ENCODE measurements at places on chromosomes 2 and 18. TPM values are rescaled to one million over a fixed set of nuclear protein-coding genes. Genes with fewer than 3 reads are reported as not detected.
A peak's percentile ranks its signal among the peaks of the same experiment; 100 is the strongest.

GRCh38 chr2:202762556-202762955 is 109.0 kb downstream of the ICA1L start:
- no peak for DNase-seq
- no peak overlapping the region for H3K4me3 ChIP-seq
- H3K4me1 ChIP-seq, result peaks cover 18% of the 10 kb centered on the region
- no peak overlapping the region for H3K27ac ChIP-seq
- no peaks in the 10 kb centered on the region for H3K27me3 ChIP-seq
- peaks cover 50% of the 10 kb centered on the region for H3K36me3 ChIP-seq

DNA sequence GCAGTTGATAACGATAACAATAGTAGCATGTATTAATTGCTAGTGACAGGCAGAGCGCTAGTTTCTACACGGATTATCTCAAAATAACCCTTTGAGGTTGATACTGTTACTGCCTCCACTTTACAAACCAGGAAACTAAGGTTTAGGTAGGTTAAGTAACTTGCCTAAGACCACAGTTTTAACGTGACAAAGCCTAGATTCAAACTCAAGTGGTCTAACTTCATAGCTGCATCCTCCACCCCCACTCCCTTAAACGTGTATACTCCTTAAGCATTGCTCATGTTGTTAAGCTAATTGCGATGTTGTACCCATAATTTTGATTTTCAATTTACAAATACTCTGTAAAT is 1.2 kb downstream of the ME2 start:
- no peaks in the 10 kb centered on the region for H3K27me3 ChIP-seq
- H3K36me3 ChIP-seq, result no peaks in the 10 kb centered on the region
- H3K4me3 ChIP-seq, result peak overlapping the region; percentile 68
- H3K27ac ChIP-seq, result peak overlapping the region; percentile 95
- H3K4me1 ChIP-seq, result peaks cover 32% of the 10 kb centered on the region
- DNase-seq, result peak; percentile 17

GRCh38 chr2:144402251-144402650 is 117.7 kb downstream of the ZEB2 start:
- peak overlapping the region; percentile 11 for H3K27ac ChIP-seq
- H3K4me3 ChIP-seq, result no peak overlapping the region
- peaks cover 12% of the 10 kb centered on the region for H3K4me1 ChIP-seq
- no peaks in the 10 kb centered on the region for H3K27me3 ChIP-seq
- no peak for DNase-seq

GRCh38 chr2:69450735-69451416 is 13.6 kb upstream of the NFU1 start:
- H3K4me3 ChIP-seq, result no peak overlapping the region
- H3K27ac ChIP-seq, result no peak overlapping the region
- H3K27me3 ChIP-seq, result no peaks in the 10 kb centered on the region

CYP26B1 gene
- total RNA-seq, result 1.4 TPM

ASPRV1 gene
- 2.0 TPM for total RNA-seq

CACNB4 gene
- 6.4 TPM for total RNA-seq

Measured in stomach (tissue), 19 donors.